NCI-H226 (cell line): ENCODE measurements at places on chromosomes 1 and 21.
A peak's percentile ranks its signal among the peaks of the same experiment; 100 is the strongest.

DNA sequence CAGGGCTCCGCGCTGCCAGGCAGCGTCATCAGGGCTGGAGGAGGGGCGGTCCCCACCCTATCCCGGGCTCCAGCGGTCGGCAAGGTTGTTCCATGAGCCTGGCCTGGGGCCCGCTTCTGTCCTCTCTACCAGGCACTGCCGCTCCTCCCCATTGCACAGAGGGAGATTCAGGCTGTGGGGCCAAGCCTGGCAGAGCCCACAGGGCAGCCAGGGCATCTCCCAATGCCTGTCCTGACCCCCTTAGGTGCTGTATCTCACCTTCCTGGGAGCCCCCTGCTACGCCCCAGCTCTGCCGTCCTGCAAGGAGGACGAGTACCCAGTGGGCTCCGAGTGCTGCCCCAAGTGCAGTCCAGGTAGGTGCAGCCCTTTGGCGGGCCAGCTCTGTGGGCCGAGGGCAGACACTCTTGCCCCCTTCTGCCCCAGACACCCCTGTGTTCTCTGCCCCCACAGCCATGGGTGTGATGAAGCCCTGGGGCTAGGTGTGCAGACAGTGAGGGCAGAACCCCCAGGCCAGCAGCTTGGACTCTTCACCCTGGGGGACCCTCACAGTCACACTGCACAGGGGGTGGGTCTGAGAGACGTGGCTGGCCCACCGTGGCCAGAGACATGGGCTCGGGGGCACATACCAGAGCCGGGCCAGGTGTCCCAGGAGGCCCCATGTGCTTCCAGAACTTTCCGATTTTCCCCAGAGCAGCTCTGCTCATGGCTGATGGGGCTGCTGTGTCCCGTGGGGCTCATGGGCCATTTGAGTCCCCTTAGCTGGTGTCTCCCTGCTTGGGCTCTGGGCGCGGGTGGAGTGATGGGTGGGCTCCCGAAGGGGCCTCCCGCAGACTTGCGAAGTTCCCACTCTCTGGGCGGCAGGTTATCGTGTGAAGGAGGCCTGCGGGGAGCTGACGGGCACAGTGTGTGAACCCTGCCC lies 1.6 kb downstream of the TNFRSF14 start:
- DNase-seq = no peak

DNA sequence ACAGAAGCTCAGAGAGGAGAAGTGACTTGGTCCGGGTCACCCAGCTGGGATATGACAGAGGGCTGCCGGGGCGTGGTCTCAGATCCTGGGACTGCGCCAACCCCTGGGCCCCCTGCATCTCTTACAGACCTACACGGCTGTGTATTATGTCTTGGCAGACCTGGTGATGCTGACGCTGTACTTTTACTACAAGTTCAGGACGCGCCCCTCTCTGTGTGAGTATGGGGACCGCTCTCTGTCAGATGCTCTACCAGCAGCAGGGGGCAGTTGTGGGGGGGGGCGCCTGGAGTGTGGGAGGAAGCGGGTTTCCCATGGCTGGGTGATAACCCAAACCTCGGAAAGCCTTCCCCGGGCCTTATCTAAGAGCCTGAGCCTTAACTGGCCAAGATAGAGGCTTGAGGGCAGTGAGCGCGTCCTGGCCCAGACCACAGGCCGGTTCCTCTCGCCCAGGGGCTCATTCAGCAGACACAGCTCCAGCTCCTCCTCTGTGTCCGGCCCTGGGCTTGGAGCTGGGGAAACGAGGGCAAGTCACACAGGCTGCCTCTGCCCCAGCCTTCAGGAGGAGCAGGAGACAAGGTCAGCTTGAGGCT lies 13.3 kb downstream of the SLC66A1 start:
- peak; percentile 49 for DNase-seq

GRCh38 chr1:220511179-220511578 lies 16.8 kb upstream of the MARK1 start:
- no peak for DNase-seq

- DNase-seq = peak; percentile 68
Observed at GRCh38 chr1:172449585-172450523, 6.0 kb upstream of the PIGC start.

DNA sequence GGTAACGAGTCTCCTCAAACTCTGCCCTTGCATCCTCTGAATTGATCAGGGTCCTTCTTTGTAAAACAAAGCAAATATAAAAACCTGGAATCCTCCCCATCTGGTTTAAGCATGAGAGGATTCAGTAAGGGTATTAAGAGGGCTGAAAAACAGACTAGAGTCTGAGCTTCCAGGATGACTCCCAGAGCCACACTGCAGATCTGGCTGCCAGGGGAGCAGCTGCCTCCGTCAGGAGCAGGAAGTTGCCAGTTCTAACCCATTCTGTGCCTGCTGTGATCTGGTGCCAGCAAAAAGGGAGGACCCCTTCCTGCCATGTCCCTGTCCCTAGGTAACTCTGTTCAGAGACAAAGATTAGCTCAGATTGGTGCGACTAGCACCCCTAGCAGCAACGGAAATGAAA lies 27.5 kb downstream of the SERTAD4 start:
- no peak for DNase-seq

DNA sequence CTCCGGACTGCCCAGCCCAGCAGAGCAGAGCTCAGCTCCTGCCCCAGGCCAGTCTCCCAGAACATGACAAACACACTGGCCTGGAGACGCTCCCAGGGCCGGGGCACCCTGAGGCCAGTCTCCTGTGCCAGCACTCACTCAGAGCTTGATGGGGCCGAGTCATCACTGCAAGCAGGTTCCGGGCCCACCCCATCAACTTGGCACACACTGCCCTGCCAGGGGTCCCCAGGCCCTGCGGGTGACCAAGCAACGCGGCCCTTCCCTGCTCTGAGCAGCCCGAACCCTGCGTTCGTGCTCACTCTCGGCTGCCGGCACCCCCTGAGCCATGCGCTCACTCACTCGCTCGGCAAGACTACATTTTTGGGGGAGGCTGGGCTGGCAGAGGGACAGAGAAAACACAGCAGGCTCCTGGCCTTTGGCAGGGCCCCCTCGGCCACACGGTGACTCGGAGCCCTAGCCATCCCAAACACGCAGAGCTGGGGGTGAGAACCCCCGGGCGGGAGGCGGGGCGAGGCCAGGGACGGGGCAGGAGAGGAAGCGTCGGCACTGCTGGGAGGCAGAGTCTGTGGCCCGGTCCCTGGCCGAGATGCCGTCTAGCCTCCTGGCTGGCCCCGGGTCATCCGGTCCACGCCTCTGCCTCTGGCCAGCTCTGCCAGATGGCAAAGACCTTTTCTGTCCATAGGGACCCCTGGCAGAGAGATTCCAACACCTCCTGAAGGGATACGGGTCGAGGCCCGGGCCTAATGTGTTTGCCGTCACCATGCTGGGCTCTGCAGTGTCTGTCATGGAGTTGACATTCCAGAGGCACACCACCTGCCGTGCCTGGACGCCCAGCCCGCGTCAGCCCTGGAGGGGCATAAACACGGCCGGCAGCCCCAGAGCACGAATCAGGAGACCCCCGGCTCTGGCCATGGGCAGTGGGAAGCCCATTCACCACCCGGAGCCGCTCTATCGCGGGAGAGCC lies 68.0 kb downstream of the MEGF6 start:
- DNase-seq = peak; percentile 96

DNA sequence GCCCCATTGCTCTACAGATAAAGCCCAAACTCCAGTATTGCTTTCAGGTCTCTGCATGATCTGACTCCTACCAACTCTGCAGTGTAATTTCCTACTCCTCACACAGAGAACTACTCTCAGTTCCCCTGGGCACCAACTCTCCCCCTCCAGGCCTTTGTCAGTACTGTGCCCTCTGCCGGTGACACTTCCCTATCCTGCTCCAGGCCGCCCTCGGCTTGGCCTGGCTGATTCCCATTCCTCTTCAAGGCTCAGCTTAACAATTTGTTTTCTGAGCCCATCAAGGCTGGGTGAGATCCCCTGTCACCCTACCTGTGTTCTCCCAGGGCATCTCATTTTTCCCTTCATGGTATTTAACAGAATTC lies 2.6 kb downstream of the SLAMF8 start:
- DNase-seq = no peak

- no peak for DNase-seq
Observed at GRCh38 chr1:221739018-221739676, 2.7 kb downstream of the DUSP10 start.

DNA sequence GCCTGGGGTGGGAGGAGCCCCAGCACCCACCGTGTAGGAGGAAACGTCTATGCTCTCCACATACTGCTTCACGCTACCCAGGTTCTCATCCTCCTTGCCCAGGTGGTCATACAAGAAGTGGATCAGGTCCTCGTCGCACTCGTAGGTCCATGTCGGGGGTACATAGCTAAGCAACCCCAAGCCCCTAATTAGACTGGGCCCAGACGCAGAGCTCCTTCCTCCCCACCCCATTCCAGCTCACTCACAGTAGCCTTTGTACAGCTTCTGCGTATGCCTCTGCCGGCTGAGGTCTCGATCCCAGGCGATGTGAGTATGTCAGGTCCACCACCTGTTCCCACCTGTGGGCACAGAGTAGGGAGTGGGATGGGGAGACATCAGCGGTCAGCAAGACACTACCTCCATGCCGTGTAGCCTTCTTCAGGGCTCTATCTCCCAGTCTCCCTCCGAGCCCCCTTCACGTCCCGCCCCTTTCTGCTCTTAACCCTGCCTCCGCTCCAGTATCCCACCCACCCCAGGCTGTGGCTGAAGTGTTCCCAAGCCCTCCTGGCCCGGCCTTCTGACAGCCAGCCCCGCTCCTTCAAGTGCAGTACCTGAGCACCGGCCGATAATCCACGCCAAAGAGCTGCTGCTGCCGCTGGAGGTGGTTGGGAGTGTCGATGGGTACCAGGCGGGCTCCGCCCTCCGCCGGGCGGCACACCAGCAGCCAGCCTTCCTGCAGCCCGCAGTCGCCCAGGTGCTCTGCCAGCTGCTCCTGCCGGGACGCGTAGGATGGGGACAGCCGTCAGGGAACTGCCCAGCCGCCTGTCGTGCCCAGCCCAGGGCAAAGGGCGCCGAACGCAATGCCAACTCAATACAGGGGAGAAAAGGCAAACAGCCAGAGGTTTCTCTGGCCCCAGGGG lies 919 bp downstream of the HECTD3 start:
- DNase-seq = peak; percentile 11
